Effector CD4-positive, alpha-beta T cell (primary cell): ENCODE measurements at places on chromosomes 3 and 15.

DNA sequence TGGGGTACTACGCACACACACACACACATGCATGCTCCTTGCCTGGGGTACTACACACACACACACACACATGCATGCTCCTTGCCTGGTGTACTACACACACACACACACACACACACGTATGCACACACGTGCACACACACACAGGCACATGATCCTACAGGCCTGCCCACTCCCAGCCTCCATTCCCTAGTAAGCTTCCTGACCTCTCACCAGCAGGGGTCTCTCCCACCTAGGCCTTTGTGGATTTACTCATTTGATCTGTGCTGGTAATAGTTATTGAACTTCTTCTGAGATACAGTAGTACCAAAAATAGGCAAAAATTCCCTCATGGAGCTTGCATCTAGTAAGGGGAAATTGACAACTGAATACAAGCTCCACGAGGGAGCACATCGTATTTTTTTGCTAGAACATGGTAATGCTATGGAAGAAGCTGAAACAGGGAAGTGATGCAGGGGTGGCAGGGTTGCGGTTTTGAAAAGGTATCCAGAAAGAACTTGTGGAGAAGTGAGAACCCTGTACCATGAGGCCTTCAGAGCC, 19.1 kb downstream of the TTC21A start:
- no peak for DNase-seq

DNA sequence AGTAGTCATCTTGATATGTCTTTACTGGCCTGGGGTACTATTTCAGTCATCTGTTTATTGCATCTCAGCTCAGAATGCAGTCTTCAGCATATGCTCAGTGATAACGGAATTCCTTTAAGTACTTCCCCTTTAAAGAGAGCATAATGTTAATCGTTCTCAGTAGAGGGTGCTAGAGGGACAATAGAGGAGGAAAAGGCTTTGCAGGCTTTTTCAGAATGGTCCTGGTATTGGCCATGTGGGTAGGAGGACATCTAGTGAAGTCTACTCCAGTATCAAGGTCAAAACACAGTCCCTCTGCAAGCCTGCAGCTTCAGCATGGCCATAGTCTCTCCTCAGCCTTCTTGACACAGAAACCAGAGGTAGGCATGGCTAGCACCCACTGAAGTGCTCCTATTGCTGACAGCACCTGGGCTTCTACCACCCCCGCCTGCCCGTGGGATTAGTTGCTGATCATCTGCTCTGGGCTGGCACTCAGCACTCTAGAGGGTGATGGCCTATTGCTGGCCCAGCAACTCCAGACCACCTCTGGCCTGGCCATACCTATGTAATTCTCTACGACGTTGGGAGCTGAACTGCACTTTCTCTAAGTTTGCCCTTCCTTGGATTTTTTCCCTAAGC, 65.4 kb downstream of the KCNH8 start:
- no peak for DNase-seq

DNA sequence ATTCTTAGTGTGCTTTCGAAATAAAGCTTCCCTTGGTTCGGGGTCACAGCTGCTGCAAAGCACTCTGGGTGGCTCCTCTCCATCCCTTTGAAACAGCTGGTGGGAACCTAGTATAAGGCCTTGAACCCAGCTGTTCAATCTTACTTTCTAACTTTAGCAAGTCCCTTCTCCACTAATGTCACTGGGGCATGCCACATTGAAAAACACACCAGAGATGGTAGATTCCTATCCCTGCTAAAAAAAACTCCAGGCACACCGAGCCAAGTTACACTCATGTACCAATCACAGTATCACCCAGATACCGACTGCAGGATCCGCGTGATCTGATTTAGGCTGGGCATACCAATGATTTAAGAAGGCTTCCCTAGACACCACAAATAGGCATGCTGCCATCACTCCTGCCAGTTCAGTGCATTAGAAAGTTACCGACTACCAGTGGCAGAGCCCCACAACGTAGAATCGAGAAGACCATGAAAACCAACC, 65.0 kb downstream of the WWTR1 start:
- no peak for DNase-seq

GRCh38 chr3:15290736-15291135, 41.6 kb downstream of the SH3BP5 start:
- DNase-seq: no peak

GRCh38 chr15:83983634-83984458, 251.7 kb upstream of the GOLGA6L4 start:
- no peak for DNase-seq

DNA sequence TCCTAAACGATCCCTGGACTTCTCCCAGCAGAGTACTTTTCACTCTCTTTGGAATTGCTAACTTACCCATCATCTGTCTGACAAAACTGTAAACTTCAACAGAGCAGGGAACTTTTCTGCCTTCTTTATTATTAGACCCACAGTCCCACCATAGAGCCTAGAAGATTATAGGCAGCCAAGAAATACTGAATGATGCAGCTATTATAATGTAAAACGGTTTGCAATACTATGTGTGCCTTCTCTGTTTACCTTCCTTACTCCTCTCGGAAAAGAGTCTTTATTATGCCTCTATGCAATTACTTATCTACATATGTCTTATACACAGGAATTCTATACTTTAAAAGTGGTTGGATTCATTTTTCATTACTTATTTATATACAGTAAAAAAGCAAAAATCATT, 36.0 kb downstream of the SHQ1 start:
- no peak for DNase-seq

DNA sequence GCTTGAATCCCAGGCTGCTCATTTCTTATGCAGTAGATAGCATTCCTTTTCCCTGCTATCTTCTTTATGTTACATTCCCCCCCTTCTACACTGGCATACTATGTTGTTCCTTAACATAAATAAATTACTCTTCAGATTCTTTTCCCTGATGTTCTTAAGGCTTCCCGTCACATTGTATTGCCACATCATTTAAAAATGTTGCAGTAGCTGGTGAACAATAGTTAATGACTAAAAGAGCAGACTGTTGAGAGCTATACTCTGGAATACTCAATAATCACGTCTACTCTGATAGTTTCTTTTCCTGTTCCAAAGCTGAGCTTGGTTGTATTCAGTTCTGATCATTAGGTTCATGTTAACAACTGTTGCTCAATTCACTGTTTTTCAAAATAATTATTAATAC, 219.9 kb downstream of the CHST2 start:
- DNase-seq: no peak

GRCh38 chr3:10396083-10396482, 75.2 kb upstream of the SEC13 start:
- no peak for DNase-seq

DNA sequence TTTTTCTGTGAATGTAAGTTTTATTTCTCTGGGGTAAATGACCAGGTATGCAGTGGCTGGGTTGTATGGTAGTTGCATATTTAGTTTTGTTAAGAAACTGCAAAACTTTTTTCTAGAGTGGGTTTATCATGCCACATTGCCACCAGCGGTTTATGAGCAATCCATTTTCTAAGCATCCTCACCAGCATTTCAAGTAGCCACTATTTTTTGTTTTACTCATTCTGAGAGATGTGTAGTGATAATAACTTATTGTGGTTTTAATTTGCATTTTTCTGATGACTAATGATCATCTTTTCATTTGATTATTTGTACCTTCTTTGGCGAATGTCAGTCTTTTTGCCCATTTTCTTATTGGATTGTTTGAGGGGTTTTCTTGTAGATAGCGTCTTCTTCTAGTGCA, 56.2 kb downstream of the SPRED1 start:
- no peak for DNase-seq

DNA sequence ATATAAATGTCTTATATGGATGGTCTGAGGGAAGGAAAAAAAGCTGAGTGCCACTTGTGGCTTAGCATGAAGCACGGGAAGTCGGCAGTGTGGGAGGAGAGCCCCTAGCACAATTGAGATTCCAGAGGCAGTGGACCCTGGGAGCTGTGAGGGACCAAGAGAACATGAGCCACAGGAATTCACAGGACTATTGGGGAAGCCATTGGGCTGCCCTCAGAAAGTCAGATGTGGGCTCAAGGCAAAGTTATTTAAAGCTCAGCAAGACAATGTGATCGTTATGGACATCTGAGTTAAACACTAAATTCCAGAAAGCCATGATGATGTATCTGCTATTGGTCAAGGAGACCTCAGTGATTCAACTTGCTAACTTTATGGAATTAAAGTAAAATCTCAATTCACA, 380.8 kb upstream of the IL12A start:
- DNase-seq: no peak

GRCh38 chr3:151303751-151304150, 12.9 kb downstream of the GPR87 start:
- DNase-seq: no peak

DNA sequence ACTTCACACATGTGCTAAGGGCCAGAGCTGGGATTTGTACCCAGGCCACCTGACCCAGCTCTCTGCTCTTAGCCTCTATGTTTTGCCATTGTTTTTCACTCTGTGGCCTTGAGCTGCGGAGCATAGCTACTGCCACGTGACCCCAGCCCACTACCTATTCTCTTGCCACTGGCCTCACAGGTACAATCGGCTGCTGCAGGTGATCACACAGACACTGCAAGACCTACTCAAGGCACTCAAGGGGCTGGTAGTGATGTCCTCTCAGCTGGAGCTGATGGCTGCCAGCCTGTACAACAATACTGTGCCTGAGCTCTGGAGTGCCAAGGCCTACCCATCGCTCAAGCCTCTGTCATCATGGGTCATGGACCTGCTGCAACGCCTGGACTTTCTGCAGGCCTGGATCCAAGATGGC, 46.2 kb downstream of the SEMA3G start:
- no peak for DNase-seq

- DNase-seq: peak; percentile 19
Measured at GRCh38 chr3:129161860-129162271, 1.0 kb upstream of the ISY1 start.

DNA sequence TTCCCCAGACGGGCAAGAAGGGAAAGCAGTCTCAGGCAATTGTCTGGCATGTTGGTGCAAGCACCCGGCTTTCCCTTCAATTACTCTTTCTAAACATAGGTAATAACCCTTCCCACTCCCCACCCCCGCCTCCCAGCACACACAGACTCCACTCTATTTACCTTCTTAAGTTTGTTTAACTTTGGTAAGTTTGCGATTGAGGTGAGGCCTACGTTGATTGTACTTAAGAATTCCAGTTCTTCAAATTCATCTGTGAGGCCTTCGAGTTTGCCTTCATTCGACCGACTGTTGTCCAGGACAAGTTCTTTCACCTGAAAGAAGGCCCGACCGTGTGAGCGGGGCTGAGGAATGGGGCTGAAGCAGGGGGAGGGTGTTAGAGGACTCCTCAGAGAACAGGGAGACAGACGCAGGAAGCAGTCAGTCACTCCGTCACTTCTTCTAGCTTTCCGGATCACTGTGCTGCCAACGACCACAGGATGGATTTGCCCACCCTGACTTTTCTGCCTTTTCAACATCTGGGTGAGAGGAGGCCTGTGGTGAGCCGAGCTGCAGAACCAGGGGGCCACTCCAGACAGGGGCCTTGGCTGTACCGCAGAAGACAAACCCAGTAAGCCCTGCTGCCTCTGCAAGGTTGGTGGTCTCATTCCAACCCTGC, 33.0 kb downstream of the ANP32A start:
- no peak for DNase-seq

GRCh38 chr3:116905794-116906193, 196.2 kb downstream of the TUSC7 start:
- DNase-seq: no peak

DNA sequence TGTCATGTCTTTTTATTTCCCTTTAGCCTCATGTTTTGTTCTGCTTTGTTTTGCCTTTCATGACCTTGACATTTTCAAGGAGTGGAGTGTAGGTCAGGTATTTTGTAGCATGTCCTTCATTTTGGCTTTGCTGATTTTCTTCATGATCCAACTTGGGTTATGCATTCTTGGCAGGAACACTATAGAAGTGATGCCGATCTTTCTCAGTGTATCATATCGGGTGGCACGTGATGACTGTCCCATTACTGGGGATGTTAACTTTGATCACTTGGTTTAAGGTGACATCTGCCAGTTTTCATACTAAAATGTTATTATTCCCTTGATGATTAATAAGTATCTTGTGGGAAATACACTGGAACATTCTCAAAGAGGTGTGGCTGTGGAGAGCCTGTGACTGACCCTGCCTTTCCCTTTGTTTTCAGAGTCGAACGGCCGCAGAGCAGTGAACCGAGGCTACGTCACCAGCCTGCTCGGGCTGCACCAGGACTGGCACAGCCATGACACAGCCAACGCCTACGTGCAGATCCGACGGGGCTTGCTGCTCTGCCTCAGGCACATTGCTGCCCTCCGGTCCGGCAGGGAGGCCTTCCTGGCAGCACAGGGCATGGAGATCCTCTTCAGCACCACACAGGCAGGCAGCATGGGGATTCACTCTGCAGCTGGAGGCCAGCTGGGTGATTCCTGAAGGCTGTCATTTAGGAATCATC, 167.7 kb downstream of the AGBL1 start:
- DNase-seq: no peak

DNA sequence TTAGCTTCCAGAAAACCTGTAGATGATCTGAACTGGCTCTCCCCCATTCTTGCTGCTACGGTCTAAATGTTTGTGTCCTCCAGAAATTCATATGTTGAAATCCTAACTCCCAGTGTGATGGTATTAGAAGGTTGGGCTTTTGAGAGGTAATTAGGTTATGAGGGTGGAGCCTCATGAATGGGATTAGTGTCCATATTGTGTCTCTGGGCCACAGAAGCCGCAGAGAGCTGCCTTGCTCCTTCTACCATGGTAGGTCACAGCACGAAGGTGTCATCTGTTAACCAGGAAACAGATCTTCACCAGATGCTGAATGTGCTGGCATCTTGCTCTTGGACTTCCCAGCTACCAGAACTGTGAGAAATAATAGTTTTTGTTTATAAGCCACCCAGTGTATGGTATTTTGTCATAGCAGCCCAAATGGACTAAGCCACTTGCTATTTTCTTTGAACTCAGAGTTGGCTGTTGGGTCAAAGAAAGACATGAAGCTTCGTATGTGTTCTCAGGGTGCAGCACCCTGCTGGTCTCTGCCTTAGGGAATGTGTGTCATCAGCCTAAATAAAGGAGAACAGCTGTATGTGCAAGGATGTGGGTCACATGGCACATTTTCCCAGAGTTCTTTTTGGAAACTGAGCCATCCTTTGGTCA, 317.5 kb upstream of the SLCO3A1 start:
- DNase-seq: no peak

DNA sequence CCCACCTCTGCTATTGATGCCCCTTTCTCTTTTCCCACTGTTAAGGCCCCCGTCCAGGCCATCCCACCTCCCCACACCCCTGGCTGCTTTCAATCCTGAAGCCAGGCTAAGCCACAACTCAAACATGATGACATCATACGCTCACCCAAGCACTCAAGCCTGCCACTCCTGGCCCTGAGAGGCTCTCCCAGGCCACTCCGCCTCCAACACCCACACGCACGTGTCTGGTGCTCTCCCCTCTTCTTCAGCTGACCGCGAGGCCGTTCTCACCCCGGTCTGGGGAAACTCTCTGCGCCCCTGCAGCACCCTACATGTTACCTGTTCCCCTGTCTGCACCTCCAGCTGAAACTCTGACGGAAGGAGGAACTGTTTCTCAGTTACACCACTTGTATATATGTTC, 6.2 kb downstream of the ZXDC start:
- no peak for DNase-seq

DNA sequence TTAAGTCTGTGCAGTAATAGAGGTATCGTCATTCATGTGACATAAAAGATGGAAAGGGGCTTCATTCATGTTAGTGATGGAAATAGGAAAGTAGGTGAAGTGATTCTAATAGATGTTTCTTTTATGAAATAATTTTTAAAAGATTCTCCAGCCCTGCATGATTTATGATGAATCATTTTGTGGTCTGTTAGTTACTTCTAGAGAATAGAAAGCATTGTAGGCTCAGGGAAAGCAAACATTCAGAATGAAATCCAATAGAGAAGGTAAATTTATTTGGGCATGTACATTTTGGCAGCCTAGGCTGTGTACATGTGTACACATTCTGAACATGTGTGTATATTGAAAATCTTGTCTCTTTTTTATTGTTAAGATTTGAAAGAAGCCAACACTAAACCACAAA, 23.1 kb downstream of the PPARG start:
- DNase-seq: no peak
